ENCODE measurements at places on chromosomes 16 and 17.

- DNase-seq, result no peak
Measured at GRCh38 chr17:74217037-74217730, 3.8 kb downstream of the TTYH2 start.

DNA sequence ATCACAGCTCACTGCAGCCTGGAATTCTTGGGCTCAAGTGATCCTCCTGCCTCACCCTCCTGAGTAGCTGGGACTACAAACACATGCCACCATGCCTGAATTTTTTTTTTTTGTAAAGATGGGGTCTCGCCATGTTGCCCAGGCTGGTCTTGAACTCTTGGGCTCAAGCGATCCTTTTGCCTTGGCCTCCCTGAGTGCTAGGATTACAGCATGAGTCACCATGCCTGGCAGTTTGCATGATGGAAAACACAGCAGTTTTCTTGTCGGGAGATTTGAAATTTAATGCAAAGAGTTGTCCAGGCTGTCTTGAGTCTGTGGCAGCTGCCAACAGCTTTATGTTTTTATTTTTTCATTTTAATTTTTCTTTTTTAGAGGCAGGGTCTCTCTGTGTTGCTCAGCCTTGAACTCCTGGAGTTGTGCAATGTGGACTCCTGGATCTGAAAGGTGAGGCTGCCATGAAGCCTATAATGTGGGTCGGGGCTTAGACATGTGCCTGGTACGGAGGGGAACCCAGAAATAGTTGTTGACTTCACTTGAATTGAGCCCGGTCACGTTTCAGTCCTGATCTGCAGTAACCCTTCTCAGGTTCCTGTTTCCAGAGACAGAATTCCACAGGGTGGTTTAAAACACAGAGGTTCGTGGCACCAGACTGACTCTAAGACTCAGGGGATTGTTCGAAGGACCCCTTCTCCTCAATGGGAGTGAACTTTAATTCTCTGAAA lies 18.7 kb downstream of the CD300A start:
- DNase-seq, result no peak

GRCh38 chr16:24845726-24846547 lies at the start of gene SLC5A11:
Gene SLC5A11, plus strand, starts transcription at chr16:24845963. Its CDS starts 12,681 bp downstream, at chr16:24858644.
- DNase-seq, result peak; percentile 91

- no peak for DNase-seq
Measured at GRCh38 chr17:83110735-83111134, 31.3 kb downstream of the METRNL start.

DNA sequence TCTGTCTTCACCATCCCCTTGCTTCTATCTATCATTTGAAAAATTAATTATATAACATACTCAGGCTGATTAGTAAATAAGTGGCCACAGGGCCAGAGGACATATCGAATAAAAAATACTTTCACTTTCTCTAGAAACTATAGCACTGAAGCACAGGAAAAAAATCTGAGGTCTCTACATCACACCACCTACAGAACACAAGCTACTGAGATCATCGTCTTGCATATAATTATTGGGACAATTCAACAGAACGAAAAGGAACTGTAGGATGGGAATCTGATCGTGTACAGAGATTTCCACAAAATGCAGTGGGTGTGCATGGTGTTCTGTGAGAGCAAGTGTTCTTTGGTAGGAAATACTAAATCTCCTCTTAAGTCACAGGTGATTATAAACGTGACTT lies 289.6 kb upstream of the ERCC4 start:
- DNase-seq, result no peak

- DNase-seq, result no peak
Measured at GRCh38 chr17:41012326-41013120, 3.6 kb upstream of the KRTAP3-1 start.

DNA sequence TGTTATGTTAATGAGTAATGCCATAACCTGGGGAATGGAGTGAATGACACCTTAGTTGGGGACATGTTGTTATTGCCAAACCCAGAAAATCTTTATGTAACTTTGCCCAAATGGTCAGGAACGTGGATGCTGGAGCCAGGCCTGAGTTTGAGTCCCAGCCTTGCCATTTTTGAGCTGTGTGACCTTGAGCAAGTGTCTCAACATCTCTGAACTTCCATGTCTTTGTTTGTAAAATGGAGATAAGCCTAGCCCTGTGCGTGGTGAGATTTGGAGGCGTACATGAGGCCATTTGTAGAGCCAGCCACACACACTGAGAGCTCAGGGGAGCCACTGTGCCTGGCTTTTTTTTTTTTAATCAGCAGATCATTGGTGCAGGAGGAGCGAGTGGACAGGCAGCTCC lies 247.3 kb downstream of the FOXL1 start:
- DNase-seq, result no peak

DNA sequence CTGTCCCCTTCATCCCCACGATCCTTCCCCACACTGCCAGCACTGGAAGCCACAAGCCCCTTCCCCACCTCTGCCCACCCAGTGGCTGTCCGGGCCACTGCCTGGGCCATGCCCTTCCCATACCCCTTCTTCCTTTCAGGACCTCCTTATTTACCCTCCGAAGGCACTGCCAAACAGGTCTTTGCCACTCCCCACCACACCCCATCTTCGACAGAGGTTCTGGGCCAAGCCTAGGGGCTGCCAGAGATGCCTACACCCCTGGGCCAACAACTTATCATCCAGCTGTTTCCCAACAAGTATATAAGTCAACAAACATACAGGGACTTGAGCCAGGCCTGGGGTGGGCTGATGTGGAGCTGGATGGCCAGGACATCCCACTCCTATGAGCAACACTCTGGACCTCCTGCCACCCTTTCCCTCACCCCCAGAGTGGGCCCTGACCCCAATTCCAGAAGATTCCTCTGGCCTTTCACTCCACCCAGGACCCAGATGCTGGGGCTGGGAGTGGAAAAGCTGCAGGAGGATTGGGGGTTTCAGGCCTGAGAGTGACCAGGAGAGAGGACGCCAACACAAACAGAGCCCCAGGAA lies 1.5 kb upstream of the PPP1R1B start:
- no peak for DNase-seq

GRCh38 chr17:29585080-29585751 lies 4.2 kb downstream of the GIT1 start:
- DNase-seq, result no peak

DNA sequence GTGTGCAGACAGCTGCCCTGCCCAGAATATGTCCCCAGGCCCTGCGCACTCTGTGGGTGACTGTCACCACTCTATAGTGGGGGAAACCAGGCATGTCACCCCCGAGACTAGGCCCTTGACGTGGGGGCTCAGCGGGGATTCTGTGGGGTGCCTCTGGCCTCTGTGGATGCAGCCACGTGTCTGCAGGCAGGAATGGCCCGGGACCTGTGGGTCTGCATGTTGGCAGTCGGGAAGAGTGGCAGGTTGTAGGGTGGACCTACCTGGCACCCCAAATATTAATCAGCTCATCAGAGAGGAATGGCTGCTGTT lies 954 bp downstream of the IL32 start:
- DNase-seq, result no peak

DNA sequence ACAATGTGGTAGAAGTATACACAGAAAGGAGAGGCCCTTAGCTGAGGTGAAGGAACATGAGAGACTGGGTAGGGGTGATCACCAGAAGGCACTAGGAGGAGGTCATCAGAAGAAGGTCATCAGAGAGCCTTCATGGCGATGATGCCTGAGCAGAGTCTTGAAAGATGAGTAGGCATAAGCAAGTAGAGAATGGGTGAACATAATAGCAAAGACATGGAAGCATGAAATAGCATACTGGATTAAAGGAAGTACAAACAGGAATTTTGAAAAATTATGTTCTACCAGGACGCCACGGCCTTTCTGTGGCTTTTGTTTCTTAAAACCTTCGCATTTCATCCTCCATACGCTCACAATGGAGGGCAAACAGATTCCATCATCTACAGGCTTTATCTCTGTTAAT lies 2.9 kb downstream of the IKZF3 start:
- DNase-seq, result no peak

- DNase-seq, result no peak
Measured at GRCh38 chr16:52925143-52925542, 127.6 kb downstream of the CHD9NB start.

DNA sequence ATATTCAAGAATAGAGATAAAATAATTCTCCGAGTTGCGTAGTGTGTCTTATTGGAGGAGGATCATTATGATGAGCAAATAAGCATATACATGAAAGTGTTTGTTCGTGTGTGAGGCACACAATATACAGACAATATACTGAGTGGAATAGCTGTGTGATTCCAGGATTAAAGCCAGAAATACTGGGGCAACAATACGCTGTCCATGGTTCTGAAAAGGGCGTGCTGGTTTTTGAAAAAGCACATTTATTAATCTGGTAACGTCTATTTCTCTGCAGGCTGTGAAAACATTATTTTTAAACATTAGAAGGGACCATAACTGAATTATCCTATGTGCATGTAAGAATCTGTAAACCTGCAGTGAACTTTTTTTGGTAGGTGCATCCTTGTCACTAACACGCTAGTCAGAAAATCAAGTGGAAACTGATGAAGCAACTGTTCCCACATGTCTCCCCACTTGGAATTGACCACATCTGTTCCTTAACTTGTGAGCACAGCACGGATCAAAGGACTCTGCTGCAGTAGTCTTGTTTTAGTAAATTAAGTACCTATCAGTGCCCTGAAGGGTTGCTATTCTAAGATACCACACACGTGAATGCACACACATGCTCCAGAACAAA lies 346.0 kb downstream of the GRIN2A start:
- no peak for DNase-seq

DNA sequence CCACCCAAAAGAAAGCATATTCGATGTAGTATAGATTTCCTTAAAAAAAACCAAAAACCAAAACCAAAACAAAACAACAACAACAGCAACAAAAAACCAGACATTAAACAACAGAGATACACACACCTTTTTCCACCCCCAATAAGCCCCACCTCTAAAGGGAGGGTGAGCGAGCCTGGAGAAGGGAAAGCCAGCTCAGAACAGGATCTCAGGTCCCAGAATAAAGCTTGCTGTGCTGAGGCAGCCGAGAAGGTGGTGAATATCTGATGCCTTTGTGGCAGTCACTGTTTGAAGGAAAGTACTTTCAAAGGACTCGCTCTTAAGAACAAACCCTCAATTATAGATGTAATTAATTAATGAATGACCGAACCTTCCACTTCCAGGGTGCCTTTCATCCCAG lies 470 bp downstream of the KRT23 start:
- DNase-seq, result no peak

GRCh38 chr16:53908731-53909130 lies 204.8 kb downstream of the FTO start:
- DNase-seq, result no peak

DNA sequence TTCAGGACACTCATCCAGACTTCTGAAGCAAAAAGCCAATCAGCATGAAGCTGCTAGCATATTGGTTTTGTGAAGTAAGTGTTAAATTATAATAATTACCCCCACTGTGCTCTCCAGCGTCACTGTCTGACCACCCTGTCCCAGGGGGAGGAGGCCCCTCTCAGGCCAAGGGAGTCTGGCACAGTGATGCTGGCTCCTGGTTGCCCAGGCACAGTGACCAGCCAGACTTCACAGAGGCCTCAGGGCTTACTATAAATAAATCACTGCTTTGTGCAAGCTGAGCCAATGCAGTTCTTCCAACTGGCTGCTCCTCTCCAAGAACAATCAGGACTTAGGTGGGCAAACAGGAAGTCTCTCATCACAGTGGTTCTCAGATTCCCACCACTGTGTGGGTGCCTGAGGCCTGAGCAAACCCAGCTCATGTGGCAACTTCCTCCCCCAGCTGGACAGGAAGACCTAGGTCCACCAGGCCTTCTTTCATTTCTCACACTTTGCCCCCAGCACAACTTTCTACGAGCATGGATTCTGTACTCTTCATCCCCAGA lies 1.7 kb upstream of the DBNDD1 start:
- no peak for DNase-seq

- no peak for DNase-seq
Measured at GRCh38 chr16:56613706-56614105, 5.3 kb downstream of the MT2A start.

GRCh38 chr16:4570688-4571321 lies 14.7 kb downstream of the C16orf96 start:
- DNase-seq, result no peak

DNA sequence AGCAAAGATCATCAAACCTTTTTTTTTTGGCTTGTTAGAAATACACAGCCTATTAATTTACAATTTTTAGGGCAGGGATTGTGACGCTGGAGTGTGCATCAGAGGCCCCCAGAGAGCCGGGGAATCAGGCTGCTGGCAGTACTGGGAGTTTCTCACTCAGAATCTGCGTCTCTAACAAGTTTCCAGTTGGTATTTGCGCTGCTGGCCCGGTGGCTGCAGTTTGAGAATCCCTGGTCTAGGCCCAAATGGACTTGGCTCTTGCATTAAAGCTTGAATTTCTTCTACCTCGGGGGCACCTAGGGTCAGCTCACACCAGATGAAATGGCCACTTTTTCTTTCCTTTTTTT lies 150.9 kb upstream of the CIBAR2 start:
- DNase-seq, result no peak

GRCh38 chr16:19213885-19214284 lies 45.8 kb downstream of the SYT17 start:
- DNase-seq, result no peak

DNA sequence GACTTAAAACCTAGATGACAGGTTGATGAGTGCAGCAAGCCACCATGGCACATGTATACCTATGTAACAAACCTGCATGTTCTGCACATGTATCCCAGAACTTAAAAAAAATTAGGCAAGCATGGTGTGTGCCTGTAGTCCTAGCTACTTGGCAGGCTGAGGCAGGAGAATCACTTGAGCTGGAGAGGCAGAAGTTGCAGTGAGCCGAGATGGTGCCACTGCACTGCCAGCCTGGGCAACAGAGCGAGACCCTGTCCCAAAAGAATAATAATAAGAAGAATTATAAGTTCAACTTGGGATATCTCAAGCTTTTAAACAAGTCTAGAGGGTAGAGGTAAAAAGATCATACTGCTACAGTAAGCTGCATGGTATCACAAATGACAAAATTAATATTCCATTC lies 9.8 kb downstream of the CDC6 start:
- DNase-seq, result no peak

DNA sequence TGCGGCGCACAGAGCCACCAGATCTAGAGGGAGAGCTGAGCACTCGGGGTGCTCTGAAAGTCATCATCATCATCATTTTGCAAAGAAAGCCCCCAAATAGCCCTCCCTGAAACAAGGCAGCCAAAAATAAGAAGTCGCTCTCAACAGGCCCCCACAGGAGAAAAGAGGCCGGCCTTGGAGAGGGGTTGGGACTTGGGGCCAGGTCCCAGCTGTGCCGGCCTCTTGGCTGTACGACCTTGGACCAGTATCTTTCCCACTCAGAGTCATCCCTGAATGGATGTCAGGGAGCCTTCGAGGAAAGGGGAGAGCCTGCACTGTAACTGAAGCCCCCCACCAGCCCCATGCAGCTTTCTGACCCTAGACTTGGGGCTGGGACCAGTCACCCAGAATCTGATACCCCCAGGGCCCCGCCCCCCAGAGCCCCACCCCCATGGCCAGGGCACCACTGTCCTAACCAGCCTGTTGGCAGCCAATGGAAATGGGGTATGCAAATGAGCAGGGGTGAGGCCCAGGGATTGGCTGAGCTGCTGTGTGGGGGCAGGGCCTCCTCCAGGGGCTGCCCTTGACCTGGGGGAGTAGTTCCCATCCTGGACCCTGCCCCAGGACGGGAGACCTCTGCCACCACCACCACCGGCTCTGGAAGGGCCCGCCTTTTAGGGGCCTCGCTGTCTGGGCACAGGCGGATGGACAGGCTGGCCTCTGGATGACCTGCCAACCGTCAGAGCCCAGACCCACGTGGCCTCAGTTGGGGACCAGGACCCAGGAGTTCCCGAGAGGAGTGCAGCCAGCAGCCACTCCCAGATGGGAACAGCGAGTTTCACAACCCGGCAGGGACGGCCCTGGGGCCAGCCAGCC lies 15.4 kb downstream of the ZFPM1 start:
- no peak for DNase-seq

Data from posterior cingulate gyrus (tissue), 11 donors.